ENCODE measurements at places on chromosomes 13 and 19.

GRCh38 chr13:29887686-29888085 lies 37.3 kb upstream of the UBL3 start:
- no peak for DNase-seq

DNA sequence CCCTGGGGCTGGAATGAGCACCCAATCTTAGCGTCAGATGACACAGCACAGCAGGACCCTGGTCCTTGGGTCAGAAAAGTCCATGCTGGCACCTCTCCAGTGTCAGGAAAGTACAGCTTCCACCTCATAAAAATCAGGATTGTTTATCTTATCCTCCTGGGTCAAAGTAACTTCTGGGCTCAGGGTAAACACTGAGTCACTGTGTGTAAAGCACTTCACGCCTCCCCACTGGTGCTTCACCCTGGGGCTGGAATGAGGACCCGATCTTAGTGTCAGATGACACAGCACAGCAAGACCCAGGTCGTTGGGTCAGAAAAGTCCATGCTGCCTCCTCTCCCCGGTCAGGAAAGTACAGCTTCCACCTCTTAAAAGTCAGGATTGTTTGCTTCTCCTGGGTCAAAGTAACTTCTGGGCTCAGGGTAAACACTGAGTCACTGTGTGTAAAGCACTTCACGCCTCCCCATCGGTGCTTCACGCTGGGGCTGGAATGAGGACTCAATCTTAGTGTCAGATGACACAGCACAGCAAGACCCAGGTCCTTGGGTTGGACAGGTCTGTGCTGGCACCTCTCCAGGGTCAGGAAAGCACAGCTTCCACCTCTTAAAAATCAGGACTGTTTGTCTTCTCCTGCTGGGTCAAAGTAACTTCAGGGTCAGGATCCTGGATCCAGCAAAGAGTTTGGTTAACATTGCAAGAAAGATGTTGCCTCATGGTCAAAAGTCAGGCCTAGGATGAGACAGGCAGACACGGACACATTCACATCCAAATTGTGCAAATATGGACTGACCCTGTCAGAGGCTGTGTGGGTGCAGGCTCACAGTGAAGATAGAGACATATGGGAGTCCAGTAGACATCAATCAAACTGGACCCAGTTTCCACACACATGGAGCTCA lies 39.2 kb upstream of the CYP2A7 start:
- DNase-seq: no peak

GRCh38 chr19:1074544-1075283 lies 7.7 kb downstream of the ARHGAP45 start:
- DNase-seq: peak; percentile 82

DNA sequence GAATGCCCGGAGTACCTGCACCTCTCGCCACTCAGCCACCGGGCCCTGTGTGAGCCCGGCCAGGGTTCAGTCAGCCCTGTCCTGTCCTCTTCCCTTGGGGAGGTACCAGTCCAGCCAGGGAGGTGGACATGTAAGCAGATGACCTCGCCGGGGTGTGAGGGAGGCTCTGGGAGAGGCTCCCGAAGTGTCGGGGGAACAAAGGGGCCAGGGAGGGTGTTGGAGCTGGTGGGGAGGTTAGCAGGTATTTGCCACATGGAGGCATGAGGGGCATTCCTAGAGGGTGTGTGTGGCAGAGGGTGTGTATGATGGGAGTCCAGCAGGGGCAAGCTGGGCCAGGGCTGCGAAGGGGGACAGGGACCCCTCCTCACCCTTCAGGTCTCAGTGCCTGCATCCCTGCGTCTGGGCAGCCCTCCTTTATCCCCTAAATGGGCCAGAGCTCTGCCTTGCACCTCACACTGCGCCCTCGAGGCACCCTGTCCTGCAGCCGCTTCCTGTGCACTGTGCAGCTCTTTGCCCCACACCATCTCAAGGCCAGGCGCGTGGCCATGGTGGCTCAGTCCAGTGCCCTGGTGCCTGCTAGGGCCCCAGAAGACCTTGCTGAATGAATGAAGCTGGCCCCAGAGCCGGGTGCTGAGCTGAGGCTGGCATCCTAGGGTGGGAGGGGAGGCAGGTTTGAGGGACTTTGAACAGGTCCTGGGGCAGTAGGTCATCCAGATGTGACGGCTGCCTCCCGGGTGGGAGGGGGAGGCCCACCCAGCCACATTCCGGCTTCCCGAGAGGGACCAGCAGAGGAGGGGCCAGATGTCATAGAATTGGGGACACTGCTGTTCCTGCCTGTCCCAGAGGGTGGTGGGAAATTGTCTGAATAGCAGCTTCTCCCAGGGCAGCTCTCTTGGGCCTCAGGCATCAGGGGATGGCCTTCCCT lies 3.1 kb downstream of the DDA1 start:
- DNase-seq: no peak

GRCh38 chr13:75555836-75556235 lies 6.2 kb downstream of the UCHL3 start:
- no peak for DNase-seq

- no peak for DNase-seq
Measured at GRCh38 chr13:74061926-74062595, 72.1 kb downstream of the KLF12 start.

DNA sequence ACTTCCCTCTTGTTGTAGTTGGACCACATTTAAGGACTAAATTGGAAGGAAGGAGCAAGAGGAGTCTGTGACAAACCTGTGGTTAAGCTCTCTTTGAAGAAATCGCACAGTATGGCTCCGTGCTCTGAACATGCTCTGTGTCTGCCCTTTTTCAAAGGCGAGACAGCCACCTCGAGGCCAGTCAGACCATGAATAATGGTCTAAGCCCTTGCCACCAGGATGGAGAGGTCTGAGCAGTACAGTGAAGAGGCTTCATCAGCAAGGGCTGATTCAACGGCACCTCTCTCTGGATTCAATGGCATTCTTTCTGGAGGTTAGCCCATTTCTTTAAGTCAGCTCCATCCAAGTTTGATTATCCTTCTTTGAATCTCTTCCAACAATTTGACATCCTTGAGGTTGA lies 30.9 kb downstream of the FAM216B start:
- DNase-seq: peak; percentile 17

DNA sequence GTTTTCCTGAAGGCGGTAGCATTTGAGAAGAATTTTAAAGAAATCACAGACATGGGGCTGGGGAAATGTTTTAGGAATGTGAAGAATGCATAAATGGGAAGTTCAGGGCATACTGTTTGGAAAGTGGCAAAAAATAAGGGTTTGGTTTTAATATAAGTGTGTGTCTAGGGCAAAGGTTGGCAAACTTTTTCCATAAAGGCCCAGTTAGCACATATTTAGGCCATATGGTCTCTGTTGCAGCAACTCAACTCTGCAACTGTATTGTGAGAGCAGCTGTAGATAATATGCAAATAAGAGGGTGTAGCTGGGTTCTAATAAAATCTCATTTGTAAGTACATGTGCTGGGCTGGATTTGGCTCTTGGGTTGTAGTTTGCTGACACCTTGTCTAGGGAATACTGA lies 521.9 kb downstream of the DIAPH3 start:
- no peak for DNase-seq

DNA sequence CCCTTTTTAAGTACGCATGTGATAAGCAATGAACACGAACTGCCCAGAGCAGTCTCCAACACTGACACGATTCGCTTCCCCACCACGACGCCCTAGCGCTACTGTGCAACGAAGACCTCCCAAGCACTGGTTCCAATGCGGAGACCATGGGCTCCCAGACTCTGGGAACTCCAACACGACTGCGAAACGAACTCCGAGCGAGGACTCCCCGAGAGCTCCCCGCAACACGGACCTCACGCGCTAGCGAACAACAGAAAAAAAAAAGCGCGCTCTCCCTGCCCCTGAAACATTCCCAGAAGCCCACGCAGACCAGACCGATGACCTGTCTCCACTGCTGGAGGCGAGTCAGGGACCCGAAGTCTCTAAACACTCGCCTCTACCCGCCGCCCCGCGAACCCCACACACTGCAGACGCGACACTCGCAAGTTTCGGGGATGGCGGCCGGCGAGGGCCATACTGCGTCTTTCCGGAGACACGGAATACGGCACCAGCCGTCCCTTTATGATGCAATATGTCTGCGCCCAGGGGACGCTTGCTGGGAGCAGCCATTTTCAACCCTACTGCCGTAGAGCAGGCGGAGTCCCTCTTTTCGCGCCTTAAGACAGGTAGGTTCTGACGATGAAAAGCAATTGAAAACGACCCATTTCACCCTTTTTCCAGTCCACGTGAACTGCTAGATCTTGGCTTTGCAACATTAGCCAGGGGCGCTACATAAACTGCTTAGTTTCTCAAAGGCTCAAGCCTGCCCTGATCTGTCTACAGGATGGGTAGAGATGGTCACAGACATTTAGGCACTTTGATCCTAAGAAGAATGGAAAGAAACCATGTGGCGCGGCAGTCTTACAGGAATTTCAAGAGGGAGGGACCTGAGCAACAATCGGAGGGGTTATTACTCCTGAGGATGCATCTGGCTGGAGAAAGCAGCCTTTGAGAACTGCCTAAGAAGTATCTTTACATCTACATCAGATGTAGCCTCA lies at the start of gene ZNF577:
Gene ZNF577, minus strand, starts transcription at position 430 of the 977 bp plus-strand sequence. CDS start 7,569 bp downstream, outside the sequence.
- DNase-seq: no peak

- peak; percentile 36 for DNase-seq
Measured at GRCh38 chr13:72728290-72728605, 525 bp downstream of the BORA start.

DNA sequence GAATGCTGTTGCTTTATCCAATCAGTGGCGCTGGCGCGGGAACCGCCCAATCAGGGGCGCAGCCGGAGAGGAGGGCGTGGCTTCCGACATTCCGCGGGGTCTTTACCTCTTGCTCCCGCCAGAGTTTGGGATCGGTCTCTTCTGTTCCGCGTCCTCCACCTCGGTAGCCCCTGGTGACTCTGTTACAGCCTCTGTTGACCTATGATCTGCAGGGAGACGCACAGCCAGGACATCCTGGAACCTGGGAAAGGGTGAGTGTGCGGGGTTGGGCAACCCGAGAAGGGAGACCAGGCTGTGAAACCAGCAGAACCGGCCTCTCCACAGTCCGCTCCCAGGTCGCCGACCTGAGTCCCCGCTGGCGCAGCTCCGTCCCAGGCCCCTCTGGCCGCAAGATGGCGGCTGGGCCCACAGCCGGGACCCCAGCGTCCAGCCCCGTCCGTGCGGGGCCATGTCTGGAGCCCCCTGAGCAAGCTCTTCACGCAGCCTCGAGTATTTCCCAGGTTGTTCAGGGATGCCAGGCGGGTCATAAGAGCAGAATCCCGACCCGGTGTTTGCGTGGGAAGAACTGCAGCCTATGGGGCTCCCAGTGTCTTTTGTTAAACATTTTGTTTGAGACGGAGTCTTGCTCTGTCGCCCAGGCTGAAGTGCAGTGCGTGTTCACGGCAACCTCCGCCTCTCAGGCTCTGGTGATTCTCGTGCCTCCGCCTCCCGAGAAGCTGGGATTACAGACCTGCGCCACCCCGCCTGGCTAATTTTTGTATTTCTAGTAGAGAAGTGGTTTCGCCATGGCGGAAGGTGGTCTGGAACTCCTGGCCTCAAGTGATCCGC lies 4.4 kb upstream of the ZNF681 start:
- peak; percentile 92 for DNase-seq

- DNase-seq: no peak
Measured at GRCh38 chr19:43784241-43784980, 3.6 kb upstream of the KCNN4 start.

DNA sequence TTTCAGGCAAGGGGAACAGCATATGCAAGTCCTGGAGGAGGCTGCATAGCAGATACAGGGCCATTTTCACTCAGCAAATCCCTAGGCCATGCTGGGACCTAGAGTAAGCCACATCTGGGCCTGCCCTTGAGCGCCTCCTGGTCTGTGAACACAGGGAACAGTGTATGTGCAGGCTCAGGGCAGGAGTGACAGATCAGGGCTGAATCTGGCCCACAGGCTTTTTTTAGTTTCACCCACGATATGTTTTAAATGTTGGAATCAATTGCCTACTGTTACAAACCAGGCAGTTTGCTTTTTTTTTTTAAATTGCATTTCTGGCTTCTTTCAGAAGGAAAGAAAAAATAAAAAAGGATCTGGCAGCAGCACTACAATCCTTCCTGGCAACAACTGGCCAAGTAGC lies 1.5 kb upstream of the TMEM145 start:
- no peak for DNase-seq

DNA sequence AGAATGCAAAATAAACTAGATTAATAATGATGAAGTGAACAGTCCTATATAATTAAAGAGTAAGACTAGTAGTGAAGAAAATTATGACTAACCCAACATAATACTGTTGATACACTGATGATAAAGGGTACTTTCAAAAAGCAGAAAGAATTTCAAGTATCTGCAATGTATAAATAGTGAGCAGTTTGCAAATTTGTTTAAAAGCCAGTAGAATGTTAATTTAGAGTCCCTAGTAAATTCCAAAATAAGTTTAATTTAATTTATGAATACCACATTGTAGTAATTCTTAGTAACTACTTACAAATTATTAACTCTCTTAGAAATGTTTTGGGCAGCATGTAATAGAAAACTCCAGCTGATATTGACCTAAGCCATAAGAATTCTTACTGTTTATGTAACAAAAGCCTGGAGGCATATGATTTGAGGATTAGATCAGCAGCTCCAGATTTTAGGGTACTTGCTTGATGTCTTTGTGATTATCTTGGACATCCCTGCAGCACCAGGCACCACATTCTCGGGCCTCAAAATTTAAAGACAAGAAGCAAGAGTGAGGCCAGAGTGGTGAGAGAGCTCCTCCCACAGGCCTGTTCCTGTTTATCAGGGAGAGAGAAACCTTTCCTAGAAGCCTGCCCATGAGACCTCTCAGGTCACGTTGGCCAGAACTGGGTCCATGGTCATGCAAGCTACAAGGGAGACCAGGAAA lies 67.6 kb upstream of the TDRD3 start:
- DNase-seq: no peak

- DNase-seq: no peak
Measured at GRCh38 chr13:73933795-73934194, 200.4 kb downstream of the KLF12 start.

GRCh38 chr13:102399791-102400674 lies 1.8 kb downstream of the FGF14 start:
- peak; percentile 64 for DNase-seq

DNA sequence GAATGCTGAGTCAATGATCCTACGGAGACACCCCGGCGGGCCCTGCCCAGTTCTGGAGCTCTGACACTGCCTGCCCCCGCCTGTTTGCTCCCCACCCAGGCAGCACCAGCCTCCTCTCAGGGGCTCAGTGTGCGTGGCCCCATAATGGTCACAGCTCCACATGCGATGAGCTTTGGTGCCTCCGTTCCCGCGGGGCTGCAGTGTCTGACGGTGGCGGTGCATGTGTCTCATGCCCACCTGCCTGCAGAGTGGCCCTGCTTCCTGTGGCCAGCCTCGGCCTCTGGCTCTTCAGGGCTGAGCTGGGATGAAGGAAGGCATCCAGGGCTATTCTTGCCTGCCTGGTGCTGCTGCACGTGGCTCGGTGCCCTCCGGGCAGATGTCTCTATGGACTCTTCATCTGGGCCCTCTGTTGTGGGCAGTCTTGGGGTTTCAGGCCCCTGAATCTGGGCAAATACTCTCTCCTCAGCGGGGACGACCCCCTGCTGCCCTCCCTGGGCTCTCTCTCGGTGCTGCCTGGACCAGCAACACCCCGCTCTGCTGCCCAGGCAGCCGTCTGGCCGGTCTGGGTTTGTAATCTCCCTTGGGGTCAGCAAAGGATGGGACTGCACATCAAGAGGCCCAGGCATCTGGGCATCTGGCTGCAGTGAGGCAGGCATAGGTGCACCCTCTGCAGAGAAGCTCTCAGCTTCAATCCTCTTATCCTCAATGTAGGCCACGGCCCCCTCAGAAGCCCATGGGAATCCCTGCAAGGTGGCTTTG lies 19.3 kb upstream of the TMEM255B start:
- DNase-seq: no peak
